Airway epithelial cell (primary cell): ENCODE measurements at places on chromosomes 4 and X. TPM values are rescaled to one million over a fixed set of nuclear protein-coding genes. Genes with fewer than 3 reads are reported as not detected.

NALF2 gene
- total RNA-seq: 0.21 TPM in 1 of 2 replicates, not detected in the other

AMOT gene
- total RNA-seq: under 0.01 and 0.07 TPM in 2 replicates

ANXA10 gene
- total RNA-seq: 0.56 TPM in 1 of 2 replicates, not detected in the other

FGFR3 gene
- 120 TPM in 2 replicates for total RNA-seq

FRMPD4 gene
- total RNA-seq: 0.14 TPM in 1 of 2 replicates, not detected in the other

ATOH1 gene
- not detected in 2 replicates for total RNA-seq

ARMCX4 gene
- 0.05 and 0.92 TPM in 2 replicates for total RNA-seq

FRG2 gene
- total RNA-seq: not detected in 2 replicates

PDCL2 gene
- not detected in 2 replicates for total RNA-seq
